ENCODE measurements at places on chromosomes 3 and 15.

DNA sequence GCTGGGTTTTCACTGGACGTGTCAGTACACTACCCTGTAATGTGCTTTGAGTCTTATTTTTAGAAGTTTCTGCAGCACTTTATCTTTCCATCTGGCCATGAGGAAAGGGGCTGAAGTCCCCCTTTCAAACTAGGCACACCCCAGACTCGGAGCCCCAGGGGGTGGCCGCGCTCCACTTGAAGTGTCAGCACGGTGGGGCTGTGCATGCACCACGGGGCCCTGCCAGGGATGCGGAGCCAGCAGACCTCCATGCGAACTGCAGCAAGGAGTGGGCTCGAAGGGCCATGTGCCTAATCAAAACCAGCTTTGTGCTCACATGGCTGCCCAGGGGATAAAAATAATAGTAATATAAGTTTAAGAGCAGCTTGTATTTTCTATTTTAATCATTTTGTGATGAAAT lies 100.9 kb upstream of the HACD2 start:
- no peak for DNase-seq

- DNase-seq, result no peak
These were observed 230.3 kb upstream of the RGMA start for GRCh38 chr15:93319121-93319814.

DNA sequence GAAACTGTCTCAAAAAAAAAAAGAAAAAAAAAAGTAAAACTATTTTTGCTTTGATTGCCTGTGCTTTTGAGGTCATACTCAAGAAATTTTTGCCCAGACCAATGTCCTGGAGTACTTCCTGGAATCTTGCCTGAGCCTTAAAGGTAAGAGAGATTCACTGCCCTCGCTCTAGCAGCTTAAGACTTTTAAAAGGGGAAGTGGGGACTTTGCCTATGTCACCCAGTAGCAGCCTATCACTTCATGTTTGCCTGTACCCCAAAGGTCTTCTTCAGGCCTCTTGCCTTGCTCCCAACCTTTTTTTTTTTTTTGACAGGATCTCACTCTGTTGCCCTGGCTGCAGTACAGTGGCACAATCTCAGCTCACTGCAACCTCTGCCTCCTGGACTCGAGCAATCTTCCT lies 18.9 kb upstream of the GOLGB1 start:
- no peak for DNase-seq

DNA sequence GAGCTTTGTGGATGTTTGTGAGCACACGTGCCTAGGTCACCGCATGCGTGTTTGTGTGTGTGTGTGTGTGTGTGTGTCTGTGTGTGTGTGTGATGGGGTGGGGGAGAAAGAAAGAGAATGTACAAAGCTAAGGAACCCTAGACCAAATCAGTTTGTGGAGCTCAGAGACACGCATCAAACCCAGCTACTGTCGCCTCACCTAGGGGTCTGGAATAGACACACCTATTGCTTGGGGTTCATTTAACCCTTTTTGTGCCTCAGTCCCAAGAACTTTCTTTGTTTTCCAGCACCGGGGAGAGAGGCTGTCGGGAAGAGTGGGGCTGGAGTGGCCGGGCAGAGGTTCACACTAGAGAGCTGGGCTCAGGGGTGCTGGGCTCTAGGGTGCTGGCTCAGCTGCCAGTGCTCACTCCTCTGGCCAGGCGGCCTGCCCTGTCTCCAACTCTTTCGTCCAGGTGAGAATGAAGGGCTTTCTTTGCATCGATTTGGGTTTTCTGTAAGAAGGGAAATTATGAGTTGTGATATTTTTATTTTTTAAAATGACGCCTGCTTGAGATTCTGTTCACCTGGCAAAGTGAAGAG lies 221.6 kb downstream of the MEIS2 start:
- DNase-seq, result no peak

- no peak for DNase-seq
These were observed 44.9 kb downstream of the DLEC1 start for GRCh38 chr3:38083871-38084333.

GRCh38 chr15:50109076-50109987 lies 9.7 kb downstream of the ATP8B4 start:
- DNase-seq, result no peak

- no peak for DNase-seq
These were observed 55.4 kb upstream of the ARHGEF3 start for GRCh38 chr3:56857178-56857577.
